ENCODE measurements at places on chromosomes 16 and 17.

DNA sequence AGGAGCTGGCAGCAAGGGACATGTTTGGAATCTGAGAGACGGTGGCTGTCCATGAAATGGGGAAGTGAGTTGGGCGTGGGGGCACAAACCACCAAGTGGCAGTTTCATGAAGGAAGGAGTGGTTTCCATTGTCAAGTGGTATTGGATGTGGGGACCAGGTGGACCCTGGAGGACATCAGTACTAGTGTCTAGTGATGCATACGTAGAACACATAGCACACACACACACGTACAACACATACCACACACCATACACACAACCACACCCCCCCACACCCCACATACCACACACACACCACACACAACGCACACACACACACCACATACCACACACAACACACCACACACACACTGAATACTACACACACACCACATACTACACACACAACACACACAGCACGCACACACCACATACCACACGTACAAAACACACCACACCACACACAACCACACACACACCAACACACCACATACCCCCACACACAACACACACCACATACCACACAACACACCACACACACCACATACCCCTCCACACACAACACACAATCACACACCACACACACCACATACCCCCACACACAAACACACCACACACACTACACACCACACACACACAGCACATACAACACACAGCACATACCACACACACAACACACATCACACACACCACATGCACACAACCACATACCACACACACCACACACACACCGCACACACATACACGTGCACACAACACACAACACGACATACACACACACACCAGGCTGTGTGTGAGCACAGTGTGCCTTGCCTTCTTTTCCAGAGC, 41.1 kb upstream of the GSE1 start:
- no peak for DNase-seq

DNA sequence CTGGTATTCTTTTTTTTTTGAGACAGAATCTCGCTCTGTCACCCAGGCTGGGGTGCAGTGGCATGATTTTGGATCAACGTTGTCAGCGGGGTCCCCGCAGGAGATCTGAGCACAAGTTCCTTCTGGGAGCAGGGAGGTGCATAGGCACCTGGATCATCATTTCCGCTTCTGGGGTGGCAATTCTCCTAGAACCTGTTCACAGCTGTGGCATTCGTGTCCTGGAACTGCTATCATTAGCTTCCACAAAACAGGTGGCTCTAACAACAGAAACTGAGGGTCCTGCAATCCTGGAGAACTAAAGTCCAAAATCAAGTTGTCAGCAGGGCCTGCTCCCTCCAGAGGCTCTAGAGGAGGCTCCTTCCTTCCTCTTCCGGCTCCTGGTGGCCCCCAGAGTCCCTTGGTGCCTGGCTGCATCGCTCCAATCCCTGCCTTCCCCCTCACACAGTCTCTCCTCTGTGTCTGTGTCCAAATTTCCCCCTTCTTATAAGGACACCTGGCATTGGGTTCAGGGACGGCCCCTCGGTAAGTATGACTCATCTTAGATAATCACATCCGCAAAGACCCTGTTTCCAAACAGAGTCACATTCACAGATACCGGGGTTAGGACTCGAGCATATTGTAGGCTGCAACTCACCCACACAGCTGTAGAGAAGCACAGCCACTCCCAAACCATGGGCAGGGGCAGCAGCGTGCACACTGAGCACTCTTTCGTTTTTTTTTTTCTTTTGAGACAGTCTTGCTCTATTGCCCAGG, 43.5 kb upstream of the KLHDC4 start:
- no peak for DNase-seq

DNA sequence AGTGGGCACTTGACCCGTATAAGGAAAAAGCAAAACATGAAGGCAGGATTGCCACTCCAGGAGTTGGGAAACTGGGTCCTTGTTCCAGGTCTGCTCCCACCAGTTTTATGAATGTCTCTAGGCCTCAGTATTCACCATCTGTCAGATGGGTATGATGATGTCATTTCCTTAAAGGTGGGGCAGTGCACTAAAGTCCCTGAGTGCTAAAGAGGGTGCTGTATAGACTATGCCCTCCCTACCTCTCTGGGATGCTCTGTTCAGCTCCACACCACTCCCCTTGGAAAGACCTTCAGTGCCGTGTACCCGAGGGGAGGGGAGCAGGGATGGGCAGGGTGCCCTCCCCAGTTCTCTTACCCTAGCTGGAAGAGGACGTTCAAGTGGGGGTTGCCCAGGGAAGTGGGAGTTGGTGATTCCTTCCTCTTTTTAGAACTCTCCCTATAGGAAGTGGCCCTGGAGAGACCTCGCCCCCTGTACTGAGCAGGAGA, 2.2 kb downstream of the LASP1 start:
- DNase-seq = no peak

GRCh38 chr17:74217037-74217730, 3.8 kb downstream of the TTYH2 start:
- DNase-seq = peak; percentile 74

- DNase-seq = no peak
Measured at GRCh38 chr16:51268237-51268636, 117.2 kb upstream of the SALL1 start.

Data from NCI-H774 (cell line).